ENCODE measurements at places on chromosomes 13 and 19.

DNA sequence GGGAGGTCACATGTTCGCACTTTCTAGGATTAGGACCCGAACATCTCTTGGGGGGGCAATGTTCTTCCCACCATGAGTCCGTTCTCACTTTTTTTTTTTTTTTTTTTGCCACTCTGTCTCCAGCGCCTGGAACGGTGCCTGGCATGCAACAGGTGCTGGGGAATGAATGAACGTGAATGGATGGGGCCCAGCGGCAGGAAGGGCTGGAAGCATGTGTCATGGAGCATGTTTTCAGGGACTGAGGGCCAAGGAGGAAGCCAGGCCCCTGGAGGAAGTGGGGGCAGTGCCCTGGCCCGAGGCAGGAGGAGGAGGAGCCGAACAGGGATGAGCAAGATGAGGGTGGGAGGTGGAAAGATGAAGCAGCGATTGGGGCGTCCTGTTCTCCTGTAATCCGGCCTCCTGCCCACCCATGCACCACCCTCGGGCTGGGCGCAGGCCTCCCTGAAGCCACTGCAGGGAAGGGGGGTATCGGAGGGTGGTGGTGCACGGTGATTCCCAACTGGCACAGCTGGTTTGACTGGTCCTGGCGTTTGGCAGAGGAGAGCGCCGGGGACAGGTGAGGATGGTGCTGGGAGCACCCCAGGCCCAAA, 8.8 kb upstream of the SULT2B1 start:
- DNase-seq: no peak

GRCh38 chr13:73036566-73036965, 22.2 kb upstream of the KLF5 start:
- no peak for DNase-seq

- no peak for DNase-seq
These were observed 68.8 kb downstream of the ZNF536 start for GRCh38 chr19:30441011-30441410.

- DNase-seq: no peak
These were observed 657 bp downstream of the ZNF550 start for GRCh38 chr19:57559008-57559403.

DNA sequence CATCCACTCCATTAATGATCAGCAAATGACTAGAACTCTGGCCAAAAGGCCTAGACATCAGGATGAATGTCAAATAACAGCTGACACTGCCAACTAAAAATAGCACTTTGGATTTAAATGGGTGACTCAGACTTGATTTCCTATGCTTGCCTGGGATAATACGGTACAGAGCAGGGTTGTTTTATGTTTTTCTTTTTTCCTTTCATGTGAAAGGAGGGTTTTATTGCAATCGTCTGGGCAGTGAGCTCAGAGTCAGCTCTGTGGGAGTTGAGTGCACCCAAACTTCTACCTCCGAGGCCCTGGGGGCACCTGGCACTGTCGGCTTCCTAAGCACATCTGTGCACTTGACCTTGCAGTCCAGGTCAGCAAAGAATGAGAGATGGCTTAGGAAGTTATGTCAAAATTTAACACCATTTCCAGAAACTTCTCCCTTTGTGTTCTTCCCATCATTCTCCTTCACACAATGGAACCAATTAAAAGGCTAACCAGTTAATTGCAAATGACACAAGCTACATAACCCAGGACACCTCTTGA, 134.1 kb downstream of the LACC1 start:
- DNase-seq: no peak

DNA sequence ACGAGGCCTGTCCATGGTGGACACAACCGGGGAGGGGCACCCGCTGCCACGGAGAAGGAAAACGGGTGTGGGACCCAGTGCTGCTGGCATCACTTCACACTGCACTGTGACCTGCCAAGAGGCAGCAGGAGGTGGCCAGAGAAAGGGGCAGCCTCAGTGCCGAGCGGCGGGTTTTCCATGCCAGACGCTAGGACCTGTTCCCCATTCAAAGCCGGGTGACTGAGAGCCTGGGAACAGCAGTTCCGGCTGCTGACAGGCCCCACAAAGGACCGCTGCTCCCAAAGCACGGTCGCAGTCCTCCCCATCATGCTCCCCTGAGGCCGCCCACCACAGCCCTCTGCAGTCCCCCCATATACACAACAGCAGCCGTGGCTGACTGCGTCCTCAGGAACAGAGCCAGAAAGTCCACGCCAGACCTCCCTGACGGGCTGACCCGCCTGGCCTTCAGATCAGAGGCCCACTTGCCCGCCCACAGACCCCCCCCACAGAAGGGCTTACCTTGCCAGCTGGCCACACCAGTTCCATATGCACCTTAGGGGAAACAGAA, 5.4 kb downstream of the AKAP8 start:
- DNase-seq: no peak

GRCh38 chr19:53007606-53008005, 6.1 kb upstream of the ERVV-1 start:
- DNase-seq: no peak

DNA sequence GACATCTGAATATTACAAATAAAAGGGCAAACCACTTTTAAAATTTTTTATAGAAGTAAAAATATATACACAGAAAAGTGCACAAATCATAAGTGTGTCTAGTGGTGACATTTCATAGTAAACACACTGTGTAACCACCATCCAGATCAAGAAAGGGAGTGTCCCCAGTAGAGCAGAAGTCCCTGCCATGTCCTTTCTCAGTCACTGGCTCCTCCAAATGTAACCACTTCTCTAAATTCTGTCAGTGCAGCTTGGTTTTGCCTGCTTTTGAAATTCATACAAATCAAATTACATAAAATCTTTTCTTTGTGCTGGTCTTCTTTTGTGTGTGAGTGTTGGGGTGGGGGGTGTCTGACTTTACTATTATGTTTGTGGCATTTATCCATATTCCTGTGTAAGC, 116.5 kb downstream of the RBM26 start:
- DNase-seq: no peak

DNA sequence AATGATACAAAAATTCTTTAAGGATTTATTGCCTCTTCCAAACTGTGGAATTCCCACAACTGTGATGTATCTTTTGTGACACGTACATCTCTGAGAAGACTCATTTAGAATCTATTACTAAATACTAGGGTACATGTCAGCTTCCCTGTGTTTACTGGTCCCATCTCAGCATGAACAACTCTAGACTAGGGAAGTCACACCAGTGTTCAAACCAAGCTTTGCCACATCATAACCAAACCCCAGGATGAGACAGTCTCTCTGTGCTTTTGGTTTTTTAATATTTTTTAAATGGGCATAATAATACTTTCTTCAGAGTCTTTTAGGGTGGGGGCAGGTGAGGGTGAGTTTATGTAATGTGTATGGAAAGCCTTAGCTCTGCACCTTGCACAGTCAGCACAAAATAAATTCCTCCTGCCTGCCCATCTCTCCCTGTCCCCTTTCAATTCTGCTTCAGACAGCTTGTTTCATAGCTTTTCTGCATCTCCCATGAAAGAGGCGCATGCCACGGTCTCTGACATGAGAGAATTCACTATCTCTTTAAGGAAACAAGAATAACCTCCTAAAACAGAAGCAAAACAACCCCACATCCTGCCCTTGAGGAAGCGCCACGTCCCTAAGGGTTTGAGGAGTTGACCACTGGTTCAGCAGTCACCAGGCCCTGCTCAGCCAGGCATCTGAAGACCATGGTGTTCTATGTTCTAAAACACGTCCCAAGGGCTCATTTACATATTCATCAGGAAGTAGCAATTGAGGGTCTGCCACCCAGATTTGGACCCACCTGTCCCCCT, 174.5 kb downstream of the USP12 start:
- DNase-seq: no peak

GRCh38 chr19:1472231-1473084, 6.6 kb downstream of the C19orf25 start:
- DNase-seq: no peak

DNA sequence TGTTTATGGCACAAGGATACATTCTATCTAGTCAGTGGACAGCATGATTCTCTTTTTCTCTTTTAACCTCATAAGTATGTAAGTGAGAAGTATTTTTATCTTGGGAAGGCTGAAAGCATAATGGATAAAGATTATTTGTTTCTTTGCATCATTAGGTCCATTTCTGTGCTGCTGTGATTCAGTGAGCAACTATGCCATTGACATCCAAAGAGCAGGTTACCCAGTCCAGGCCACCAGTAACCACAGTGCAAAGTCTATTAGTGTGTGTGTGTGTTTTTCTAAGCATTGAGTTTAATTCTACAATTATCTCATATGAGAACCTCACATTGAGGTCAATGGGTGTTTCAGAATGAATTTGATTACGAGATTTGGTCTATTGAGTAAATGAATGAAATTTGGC, 158.8 kb upstream of the DACH1 start:
- DNase-seq: no peak

- DNase-seq: no peak
These were observed 299.8 kb downstream of the TSHZ3 start for GRCh38 chr19:31049431-31049830.

- no peak for DNase-seq
These were observed 215.7 kb downstream of the KATNAL1 start for GRCh38 chr13:30091691-30092090.

DNA sequence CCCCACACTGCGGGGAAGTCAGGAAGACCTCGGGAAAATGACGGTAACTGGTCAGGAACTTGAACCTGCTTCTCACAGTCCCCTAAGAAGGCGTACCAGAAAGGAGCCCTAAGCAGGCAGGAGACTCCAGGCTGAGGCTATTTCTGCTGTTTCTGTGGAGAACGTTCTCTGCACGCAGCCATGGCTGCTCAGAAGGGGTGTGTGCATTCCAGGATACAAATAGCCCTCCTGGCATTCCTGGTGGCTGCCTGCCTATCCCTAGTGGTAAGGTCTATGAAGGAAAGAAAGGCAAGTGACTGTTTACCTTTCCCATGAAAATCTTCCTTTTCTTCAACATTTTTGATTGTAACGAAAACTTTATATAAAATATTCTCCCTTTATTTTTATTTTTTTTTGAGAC, 2.5 kb downstream of the SGCG start:
- DNase-seq: no peak

- DNase-seq: no peak
These were observed 32.6 kb downstream of the VWA8 start for GRCh38 chr13:41928323-41928722.

DNA sequence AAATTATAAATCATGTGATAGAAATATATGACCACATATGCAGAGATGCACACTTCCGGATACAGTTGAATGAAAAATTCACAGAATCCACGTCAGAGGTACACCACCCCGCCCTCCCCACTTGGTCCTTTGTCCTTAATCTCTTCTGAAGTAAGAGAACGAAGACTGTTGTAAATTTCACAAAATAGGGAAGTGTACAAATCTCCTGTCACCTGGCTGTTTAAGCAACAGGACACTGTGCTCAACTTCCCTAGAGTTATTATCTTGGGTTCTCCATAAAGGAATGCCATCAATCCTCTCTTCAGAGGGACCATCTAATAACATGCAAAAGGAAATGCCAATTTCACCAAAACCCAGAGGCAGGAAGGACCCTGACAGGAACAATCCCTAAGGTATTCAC, 10.5 kb upstream of the CEACAM6 start:
- no peak for DNase-seq

DNA sequence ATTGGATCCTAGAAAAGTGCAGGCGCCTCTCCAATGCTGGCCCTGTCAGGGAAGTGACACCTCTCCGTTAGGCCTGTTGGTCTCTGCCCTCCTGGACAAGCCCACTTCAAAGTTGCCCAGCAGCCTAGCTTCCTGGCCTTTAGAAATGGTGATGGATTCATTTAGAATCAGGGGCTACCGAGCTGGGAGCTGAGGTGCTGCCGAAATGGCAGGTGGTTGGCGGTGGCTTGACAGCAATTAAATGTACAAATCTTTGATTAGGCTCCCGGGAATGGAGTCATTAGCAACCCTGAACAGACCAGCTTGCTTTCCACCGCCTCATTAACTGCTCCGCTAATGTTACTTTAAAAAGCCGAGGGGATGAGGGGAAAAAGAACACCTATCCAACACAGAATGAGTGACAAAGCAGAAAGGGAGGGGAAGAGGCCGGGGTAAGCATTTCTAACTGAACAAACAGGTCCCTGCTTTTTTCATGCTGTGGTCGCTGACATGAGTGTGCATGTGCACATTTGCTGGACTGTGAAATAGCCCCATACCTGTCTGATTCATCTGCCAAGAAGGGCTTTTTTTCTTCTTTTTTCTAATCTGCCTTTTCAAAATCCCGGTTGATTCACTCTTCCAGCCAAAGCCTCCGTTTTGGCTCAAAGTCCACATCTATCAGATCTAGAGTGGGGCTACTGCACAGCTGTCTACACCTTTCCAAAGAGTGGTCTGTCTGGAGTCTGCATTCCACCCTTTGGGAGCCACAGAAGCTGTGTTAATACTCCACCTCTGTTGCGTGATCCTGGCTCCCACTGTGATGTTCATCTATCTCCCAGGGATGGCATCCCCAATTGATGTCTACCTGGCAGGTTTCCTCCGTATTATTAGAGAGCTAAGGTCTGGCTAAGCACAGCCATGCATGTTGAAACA, 431.9 kb downstream of the COG6 start:
- no peak for DNase-seq

DNA sequence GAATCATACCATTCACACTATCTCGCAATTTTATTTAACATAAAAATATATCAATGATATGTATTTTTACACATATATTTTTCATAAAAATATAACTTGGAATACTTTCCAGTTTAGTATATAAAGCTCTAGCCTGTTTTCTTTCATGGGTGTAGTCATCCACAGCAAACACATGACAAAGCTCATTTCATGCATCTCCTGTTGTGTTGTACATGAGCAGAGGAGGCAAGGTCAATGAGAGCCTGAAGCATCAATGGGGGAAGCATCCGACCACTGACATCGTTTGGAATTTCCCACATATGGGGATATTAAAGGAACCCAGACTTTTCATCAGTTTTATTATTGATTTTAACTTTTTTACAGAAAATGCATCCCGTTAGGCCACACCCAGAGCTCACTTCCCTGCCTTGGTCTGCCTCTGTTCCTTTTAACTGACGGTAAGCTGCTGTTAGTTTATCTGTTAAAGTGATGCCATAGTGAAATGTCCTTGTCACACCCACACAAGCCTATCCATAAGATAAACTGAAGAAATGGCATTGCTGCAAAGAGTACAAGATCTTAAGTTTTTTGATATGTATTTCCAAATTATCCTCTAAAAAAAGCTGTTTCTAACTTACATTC, 44.0 kb downstream of the MIPEP start:
- no peak for DNase-seq

DNA sequence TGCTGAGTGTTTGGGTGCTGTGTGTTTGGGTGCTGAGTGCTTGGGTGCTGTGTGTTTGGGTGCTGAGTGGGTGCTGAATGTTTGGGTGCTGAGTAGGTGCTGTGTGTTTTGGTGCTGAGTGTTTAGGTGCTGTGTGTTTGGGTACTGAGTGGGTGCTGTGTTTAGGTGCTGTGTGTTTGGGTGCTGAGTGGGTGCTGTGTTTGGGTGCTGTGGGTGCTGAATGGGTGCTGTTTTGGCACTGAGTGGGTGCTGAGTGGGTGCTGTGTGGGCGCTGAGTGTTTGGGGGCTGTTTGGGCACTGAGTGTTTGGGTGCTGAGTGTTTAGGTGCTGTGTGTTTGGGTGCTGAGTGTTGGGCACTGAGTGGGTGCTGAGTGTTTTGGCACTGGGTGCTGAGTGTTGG, 48.5 kb upstream of the F7 start:
- no peak for DNase-seq

GRCh38 chr13:114121496-114122126, 10.8 kb downstream of the RASA3 start:
- no peak for DNase-seq
